ENCODE measurements at places on chromosomes 13 and 19.

- DNase-seq: no peak
Observed at GRCh38 chr13:75180805-75181455, 301.0 kb downstream of the TBC1D4 start.

GRCh38 chr19:46931202-46931601 is 70.4 kb downstream of the ARHGAP35 start:
- DNase-seq: no peak

- no peak for DNase-seq
Observed at GRCh38 chr13:32889986-32890565, 126.1 kb upstream of the KL start.

DNA sequence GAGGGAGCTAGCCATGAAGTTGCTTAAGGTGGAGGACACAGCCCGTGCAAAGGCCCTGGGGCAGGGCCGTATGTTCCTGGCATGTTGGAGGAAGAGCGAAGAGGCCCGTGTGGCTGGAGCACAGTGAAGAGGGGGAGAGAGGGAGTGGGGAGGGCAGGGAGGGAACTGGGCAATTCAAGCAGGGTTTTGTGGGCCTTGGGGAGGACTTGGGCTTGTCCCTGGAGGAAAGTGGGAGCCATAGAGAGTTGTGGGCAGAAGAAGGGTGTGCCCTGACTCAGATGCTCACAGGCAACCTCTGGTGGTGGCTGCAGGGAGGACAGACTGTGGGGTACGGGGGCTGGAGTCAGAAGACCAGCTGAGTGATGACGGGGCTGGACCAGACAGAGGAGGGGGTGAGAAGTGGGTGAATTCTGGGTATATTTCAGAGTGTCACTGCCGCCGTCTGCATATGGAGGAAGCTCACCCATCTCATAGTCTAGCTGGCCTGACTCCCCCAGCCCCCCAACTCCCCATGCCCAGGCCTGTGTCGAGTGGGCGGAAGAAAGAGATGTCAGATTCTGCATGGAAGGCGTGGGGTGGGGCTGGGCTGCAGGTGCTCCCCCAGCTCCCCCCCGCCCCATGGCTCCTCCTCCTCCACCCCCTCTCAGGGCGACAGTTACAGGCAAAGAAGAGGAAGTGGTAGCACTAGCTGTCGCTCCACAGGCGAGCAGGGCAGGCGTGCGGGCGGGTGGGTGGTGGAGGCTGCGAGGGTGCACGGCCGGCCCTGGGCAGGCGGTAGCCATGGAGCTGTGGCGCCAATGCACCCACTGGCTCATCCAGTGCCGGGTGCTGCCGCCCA is at the start of gene VAV1:
Gene VAV1, plus strand, starts transcription at position 681 of the 838 bp plus-strand sequence. Its CDS starts 100 bp downstream, at position 781.
- DNase-seq: peak; percentile 92

GRCh38 chr13:37429976-37430375 is 168.6 kb downstream of the POSTN start:
- no peak for DNase-seq

GRCh38 chr13:112893207-112893569 is 75.8 kb upstream of the MCF2L start:
- no peak for DNase-seq

DNA sequence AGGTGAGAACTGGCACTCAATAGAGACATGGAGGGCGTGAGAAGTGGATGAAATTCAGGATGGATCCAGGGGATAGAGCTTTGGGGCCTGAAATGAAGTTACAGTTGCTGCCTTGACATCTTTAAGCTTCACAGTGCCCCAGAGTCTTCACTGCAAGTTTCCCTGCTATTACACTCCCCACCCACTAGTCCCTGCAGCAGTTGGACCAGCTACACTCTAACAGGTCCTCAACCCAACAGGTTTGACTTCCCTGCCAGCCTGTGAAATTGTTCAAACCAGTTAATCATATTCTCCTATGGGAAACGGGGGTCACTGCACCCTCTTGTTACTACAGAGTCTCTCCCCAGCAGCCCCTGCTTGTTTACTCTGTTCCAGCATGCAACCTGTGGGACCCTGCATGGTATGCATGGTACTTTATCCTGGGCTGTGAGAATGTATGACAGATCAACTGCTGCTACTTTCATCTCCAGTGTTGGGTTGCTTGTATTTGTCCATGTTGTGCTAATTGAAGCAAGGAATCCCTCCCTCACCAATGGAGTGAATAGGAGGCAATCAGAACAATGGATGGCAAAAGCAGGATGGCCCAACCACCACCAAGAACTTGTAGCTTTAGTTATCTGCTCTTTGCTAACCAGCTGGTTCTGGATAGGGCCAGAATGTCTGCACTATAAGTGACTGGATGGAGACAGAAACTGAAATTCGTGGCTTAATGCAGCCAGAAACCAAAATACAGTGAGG is 314.2 kb downstream of the OLFM4 start:
- DNase-seq: no peak

- peak; percentile 86 for DNase-seq
Observed at GRCh38 chr19:507286-508203, at the start of gene TPGS1. Gene TPGS1, plus strand, starts transcription at chr19:507497. Its CDS starts 10 bp downstream, at chr19:507507.

Data from natural killer cell (primary cell).